ENCODE measurements at places on chromosomes 4 and X.

DNA sequence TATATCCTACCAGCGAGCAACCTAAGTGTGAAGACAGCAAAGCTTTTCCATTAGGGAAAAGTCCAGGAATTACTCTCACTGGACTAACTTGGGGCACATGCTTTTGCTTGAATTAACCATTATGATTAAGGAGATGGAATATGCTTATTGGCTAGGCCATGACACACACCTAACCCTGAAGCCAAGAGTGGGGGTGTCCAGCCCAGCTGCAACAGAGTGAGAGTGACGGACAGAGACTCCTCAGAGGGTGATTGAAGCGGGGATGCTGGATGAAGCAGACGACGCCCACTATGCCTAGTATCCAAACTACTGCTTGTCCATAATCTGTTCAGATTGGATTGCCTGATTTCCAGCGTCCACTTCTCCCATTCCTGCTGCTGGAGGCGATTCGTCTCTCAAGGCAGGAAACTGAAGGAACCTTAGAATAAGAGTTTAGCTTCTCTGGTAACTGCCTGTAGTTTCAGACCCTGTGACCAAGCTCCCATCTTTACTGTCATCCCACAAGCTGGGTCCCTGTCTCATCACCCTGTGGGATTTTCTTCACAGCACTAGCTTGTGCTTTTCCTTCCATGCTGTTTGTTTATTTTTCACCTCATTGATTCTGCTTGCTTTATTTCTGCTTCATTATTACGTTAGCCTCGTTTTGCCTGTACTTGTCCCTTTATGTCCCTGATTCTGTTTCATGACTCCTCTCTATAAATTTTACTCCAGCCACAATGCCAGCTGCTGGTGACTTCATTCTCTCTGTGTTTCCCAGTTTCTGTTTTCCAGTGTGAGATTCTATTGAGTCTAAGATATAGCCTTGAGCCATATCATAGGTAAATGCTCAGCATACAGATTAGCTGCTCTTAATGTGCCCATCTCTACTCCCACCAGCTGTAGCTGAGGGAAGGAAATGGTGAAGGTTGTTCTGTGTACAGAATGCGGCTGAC lies 19.0 kb downstream of the FAM47E start:
- peak; percentile 29 for DNase-seq

GRCh38 chr4:6217716-6218381 lies 17.5 kb upstream of the JAKMIP1 start:
- no peak for DNase-seq

GRCh38 chr4:139682741-139683151 lies 17.1 kb downstream of the MGST2 start:
- DNase-seq: no peak

GRCh38 chrX:68183612-68184214 lies 249.6 kb downstream of the OPHN1 start:
- no peak for DNase-seq

DNA sequence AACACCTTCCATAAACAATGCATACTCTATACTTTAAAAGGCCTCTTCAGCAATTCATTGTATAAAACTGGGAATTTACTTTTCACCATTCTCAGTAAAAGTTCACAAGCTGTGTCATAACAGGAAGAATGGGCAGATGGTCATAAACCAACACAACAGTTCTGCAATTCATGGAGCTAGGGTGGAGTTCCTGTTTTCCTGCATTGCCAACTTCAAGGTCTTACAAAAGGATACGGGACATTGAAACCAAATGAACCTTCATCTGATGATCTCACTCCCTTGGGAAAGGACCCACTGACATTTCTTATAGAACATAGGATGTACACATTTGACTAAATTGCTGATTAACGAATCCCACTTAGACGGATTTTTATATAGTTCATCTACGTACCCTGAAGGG lies 4.1 kb downstream of the KDR start:
- no peak for DNase-seq

GRCh38 chrX:131841496-131842437 lies 181.3 kb upstream of the STK26 start:
- DNase-seq: no peak

GRCh38 chr4:146787731-146788130 lies 149.0 kb downstream of the POU4F2 start:
- no peak for DNase-seq

DNA sequence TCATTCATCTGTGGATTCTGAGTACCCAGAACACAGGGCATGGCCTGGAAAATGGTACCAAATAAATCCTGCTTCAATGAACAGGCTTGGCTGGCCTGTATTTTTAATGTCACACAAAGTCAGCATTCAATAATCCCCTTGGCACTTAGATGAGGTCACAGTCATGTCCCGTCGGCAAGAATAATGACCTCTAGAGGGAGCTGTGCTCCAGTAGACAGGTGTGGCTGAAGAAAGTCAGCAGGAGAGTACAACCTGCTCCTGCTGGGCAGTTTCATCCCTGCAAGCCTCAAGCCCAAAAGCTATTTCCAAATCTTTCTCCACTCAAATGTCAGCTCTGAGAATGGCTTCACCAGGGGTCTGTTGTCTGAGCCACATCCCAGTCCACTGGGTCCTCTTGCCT lies 404.0 kb upstream of the F9 start:
- no peak for DNase-seq

- no peak for DNase-seq
These were observed 23.2 kb downstream of the SMIM43 start for GRCh38 chr4:121741751-121742150.

- no peak for DNase-seq
These were observed 64.7 kb upstream of the SPP1 start for GRCh38 chr4:87910795-87911194.

GRCh38 chrX:138925330-138925729 lies 213.8 kb upstream of the FGF13 start:
- no peak for DNase-seq

- DNase-seq: no peak
These were observed 27.4 kb upstream of the SOD3 start for GRCh38 chr4:24768006-24768405.

DNA sequence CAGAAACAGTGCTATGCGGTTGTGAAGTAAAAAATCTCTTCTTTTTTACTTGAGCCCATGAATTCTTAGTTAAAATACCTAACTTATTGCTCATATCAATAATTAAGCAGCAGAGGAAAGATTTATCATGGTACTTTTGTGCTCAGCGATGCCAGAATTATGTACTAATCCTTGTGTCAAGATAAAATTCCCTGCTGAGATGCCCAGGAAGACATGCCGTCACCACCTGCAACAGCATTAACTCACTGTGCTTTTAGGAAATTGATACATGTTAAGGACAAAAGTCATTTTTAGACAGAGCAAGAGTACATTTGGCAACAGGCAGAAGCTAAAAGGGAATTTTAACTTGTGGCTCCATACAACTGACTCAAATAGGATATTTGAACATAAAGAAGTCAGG lies 138.9 kb downstream of the NPNT start:
- no peak for DNase-seq

- no peak for DNase-seq
These were observed 90.7 kb upstream of the S100G start for GRCh38 chrX:16559206-16559619.

- no peak for DNase-seq
These were observed 43.6 kb downstream of the STARD8 start for GRCh38 chrX:68690936-68691501.

DNA sequence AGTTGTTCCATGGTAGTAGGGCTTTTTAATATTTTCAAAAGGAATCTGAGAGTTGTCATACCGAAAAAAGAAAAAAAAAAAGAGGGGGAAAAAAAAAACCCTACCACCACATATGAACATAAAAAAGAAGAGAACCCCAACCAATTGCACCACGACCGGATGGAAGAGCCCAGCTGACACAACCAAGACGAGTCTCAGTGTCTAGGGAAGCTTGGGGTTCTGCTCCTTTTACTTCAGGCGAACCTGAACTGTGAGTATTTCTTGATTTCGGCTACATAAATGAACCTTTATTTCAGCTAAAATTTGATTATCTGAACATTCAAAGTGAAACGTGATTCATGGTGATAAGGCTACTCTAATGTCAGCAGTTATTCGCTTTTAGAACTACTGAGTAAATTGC lies at the start of gene GPR34:
TSS of gene GPR34 (plus strand) at position 139 of the 400 bp plus-strand sequence. CDS start 6,661 bp downstream, outside the sequence.
- no peak for DNase-seq

DNA sequence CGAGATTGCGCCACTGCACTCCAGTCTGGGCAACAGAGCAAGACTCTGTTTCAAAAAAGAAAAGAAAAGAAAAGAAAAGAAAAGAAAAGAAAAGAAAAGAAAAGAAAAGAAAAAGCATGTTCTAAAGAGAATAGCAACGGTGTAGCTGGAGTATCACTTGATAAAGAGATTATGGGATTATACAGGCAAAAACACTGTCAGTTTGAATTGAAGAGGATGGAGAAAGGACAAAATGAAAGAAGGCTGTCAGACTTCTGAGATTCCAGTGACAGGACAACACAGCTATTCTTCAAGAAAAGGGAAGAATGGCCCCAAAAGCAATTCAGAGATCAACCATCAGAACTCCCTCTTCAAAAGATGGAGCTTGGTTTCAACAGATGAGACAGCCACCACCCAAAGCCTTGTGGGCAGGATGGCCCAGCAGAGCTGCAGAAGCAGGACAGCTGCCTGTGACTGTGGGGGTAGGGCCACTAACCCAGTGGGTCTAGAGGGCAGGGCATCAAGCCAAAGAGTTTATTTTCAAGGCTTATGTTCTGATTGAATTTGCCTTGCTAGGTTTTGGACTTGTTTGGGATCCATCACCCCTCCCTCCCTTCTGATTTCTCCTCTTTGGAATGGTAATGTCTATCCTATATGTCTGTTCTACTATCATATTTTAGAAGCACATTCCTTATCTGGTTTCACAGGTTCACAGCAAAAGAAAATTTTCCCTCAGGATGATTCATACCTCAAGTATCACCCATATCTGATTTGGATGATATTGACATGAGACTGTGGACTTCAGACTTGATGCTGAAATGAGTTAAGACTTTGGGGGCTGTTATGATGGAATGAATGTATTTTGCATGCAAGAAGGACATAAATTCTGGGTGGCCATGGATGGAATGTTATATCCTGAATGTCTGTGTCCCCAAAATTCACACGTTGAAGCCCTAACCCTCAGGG lies 17.5 kb downstream of the RFC1 start:
- no peak for DNase-seq

- DNase-seq: no peak
These were observed 966 bp downstream of the PDGFC start for GRCh38 chr4:156970501-156971164.

DNA sequence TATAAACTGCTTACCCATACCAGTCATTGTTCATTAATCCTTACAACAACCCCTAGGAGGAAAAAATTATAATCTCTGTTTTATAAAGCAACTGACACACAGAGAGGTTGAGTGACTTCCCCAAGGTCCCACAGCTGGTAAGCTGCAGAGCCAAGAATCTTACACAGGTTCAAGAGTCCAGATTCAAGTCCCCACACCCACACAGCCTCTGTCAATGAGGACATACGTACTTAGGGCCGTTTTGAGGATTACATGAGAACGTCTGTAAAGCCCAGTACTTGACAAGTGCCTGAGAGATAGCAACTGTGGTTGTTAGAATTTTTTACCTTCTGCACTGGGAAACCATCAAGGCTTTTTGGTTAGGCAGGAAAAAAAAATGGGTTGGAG lies 556 bp upstream of the SLC25A43 start:
- DNase-seq: no peak

- DNase-seq: no peak
These were observed 3.1 kb upstream of the RFC1 start for GRCh38 chr4:39369301-39369700.

GRCh38 chr4:123304151-123304964 lies 92.2 kb upstream of the SPRY1 start:
- DNase-seq: peak; percentile 66

DNA sequence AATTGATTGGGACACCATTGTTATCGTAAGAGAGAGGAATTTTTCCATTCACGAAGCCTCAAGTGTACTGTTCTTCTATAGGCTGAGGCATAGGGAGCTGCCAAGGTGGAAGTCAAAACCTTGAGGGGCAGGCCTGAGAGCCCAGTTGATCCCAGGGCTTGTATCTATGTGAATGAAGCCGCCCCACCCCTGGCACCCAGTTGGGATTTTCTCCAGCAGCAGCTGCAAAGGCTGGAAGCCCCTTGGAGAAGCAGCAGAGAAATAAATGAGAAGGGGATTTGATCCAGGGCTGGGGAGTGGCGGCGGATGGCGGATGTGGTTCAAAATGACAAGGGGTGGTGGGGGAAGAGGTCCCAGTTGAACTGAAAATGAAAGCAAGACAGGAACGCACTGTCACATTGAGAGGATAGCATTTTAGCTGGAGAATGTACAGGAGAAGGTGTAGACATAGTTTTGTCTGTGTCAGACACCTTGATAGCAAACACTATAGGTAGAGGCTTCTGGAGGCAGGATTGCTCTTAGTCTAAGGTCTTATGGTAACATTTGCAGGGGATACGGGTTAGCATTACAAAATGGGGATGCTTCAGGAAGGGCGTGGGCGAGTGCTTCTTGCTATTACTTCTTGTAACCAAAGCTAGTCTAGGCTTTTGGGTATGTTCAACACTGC lies 32.6 kb downstream of the DOCK11 start:
- no peak for DNase-seq

DNA sequence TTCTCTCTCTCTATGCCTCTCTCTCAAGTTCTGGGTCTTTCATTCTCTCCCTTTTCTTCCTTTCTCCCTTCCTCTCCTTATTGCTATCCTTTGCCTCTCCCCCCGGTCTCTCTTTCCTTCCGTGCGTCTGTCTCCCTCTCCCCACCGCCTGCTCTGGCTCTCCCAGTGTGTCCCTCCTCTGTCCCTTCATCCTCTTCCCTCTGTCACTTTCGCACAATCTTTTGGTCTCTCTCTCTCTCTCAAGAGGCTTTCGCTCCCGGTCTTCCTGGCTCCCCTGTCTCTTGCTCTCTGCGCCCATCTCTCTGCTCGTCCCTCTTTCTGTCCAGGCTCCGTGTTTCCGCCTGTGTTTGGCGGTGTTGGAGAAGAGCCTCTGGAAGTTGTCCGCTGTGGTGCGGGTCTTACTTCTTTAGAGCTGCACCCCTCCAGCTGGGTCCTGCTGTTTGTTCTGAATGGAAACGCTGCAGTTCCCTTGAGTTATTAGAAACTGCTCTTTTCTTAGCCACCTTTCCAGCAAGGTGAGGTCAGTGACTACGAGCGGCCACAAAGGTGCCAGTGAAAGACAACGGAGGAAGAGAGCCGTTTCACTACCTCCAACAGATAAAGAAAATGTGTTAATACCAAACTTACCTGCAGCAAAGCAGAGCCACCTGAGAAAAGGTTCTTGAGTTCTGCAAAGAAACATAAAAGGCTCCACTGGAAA lies 1.1 kb downstream of the BMPR1B start:
- no peak for DNase-seq

- DNase-seq: peak; percentile 64
These were observed 27.1 kb downstream of the DDX60L start for GRCh38 chr4:168453146-168453545.

GRCh38 chrX:20046864-20047263 lies 56.0 kb upstream of the BCLAF3 start:
- DNase-seq: no peak

DNA sequence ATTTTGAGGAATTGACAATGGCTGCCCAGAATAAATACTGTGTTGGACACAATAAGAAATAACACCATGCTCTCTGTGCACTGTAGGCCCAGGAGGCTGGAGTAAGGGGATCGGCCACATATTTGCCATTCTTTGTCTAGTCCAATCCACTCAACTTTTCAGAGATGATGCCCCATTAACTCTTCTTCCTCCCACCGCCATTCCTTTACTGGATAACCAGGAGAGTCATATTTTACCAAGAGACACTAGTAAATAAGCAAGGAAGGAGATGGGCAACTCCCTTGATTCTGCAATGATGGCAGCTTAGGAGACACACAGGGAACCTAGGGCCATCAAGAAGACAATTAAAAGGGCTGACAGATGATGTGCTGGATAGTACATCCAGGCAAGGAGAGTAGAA lies 87.9 kb upstream of the GPC3 start:
- DNase-seq: no peak
